Spleen (tissue), 13 donors: ENCODE measurements at places on chromosomes 2 and 18. TPM values are rescaled to one million over a fixed set of nuclear protein-coding genes. Genes with fewer than 3 reads are reported as not detected.
A peak's percentile ranks its signal among the peaks of the same experiment; 100 is the strongest.

The C2orf80 gene
- not detected for total RNA-seq

The CNGA3 gene
- total RNA-seq = not detected

GRCh38 chr18:5884375-5884774, 10.9 kb downstream of the TMEM200C start:
- no peak overlapping the region for H3K4me3 ChIP-seq
- no peaks in the 10 kb centered on the region for H3K36me3 ChIP-seq

DNA sequence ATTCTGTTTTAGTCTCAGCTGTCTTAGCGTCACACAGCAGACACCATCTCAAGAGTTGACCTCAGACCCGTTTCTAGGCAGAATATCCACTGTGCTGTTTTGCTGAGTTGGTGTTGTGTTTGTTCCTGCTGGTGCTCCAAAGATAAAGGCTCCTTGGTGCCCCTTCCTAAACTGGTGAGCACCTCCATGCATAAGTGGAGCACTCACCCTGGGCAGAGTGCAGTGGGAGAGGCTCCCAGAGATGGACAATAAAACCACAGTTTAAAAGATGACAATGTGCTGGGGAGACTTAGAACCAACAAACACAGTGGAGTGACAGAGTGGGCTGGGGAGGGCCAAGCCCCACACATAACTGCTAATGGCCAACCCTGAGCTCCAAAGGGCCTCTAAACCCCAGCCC, 271.1 kb downstream of the PHLPP1 start:
- DNase-seq = peak; percentile 38
- no peak overlapping the region for H3K27ac ChIP-seq
- H3K27me3 ChIP-seq = no peaks in the 10 kb centered on the region
- H3K36me3 ChIP-seq = no peaks in the 10 kb centered on the region
- H3K4me3 ChIP-seq = no peak overlapping the region

The GAREM2 gene
- 0.72 TPM for total RNA-seq

- H3K27me3 ChIP-seq = no peaks in the 10 kb centered on the region
- no peak overlapping the region for H3K27ac ChIP-seq
- H3K4me1 ChIP-seq = no peaks in the 10 kb centered on the region
- DNase-seq = no peak
- H3K4me3 ChIP-seq = no peak overlapping the region
- no peaks in the 10 kb centered on the region for H3K36me3 ChIP-seq
Measured at GRCh38 chr2:6470518-6470917, 395.2 kb downstream of the CMPK2 start.

The ARHGAP28 gene
- 43.6 TPM for total RNA-seq

The CFAP221 gene
- total RNA-seq = 0.65 TPM

- H3K4me1 ChIP-seq = no peaks in the 10 kb centered on the region
- no peaks in the 10 kb centered on the region for H3K27me3 ChIP-seq
- no peak overlapping the region for H3K4me3 ChIP-seq
- H3K27ac ChIP-seq = no peak overlapping the region
- no peak for DNase-seq
- no peaks in the 10 kb centered on the region for H3K36me3 ChIP-seq
Measured at GRCh38 chr2:67204349-67204748, 192.8 kb upstream of the ETAA1 start.

- H3K27me3 ChIP-seq = no peaks in the 10 kb centered on the region
- H3K4me1 ChIP-seq = no peaks in the 10 kb centered on the region
- no peaks in the 10 kb centered on the region for H3K36me3 ChIP-seq
- no peak overlapping the region for H3K27ac ChIP-seq
- no peak for DNase-seq
Measured at GRCh38 chr18:56952026-56952425, 194.9 kb upstream of the BOD1L2 start.

GRCh38 chr18:61690418-61691138, 202.2 kb downstream of the RNF152 start:
- DNase-seq = no peak
- H3K4me3 ChIP-seq = no peak overlapping the region
- no peaks in the 10 kb centered on the region for H3K36me3 ChIP-seq
- no peaks in the 10 kb centered on the region for H3K4me1 ChIP-seq

The TUBA4B gene
- not detected for total RNA-seq

The FRZB gene
- 30.5 TPM for total RNA-seq

The LYG2 gene
- total RNA-seq = not detected

The HDAC4 gene
- 58.0 TPM for total RNA-seq

- DNase-seq = no peak
- no peaks in the 10 kb centered on the region for H3K4me1 ChIP-seq
- H3K27ac ChIP-seq = no peak overlapping the region
- H3K4me3 ChIP-seq = no peak overlapping the region
Measured at GRCh38 chr2:196742685-196743084, 56.8 kb downstream of the GTF3C3 start.

The GKN1 gene
- total RNA-seq = not detected

- H3K27me3 ChIP-seq = no peaks in the 10 kb centered on the region
- DNase-seq = no peak
- H3K36me3 ChIP-seq = peaks cover 6% of the 10 kb centered on the region
- no peak overlapping the region for H3K27ac ChIP-seq
- H3K4me3 ChIP-seq = no peak overlapping the region
Measured at GRCh38 chr18:70046207-70046606, 98.5 kb upstream of the CD226 start.

GRCh38 chr2:236136538-236136937, 31.6 kb downstream of the GBX2 start:
- no peaks in the 10 kb centered on the region for H3K36me3 ChIP-seq
- H3K4me1 ChIP-seq = no peaks in the 10 kb centered on the region
- no peak overlapping the region for H3K4me3 ChIP-seq
- no peaks in the 10 kb centered on the region for H3K27me3 ChIP-seq
- no peak for DNase-seq

DNA sequence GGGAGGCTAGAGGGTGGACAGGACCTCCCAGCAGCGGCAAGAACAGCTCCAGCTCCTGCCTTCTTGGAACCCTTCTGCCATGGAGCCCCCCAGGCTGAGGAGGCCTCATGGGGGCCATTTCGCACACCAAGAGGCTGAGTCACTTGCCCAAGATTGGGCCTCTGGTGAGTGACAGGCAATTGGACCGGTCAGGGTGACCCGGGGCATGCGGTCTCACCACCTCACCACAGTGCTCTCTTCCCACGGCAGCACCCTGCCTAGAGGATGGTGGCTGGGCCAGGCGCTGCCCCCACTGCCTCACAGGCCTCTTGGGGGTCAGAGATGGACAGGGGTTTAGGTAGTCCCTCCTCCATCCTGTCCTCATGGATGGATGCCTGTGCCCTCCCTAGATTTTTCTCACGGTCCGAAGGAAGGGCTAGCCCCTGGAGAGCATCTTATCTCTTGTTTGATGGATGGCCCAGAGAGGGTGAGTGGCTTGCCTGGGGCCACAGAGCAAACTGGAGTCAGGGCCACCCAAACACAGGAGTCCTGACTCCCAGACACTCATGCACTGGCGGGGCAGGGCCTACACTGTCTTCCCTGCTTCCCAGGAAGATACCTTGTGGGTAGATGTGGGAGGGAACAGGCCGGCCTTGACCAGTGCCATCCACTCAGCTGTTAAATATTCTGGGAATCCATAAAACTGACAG, 119.2 kb downstream of the INHBB start:
- peaks cover 17% of the 10 kb centered on the region for H3K4me1 ChIP-seq
- no peaks in the 10 kb centered on the region for H3K36me3 ChIP-seq
- peak; percentile 47 for DNase-seq
- no peak overlapping the region for H3K4me3 ChIP-seq
- H3K27ac ChIP-seq = no peak overlapping the region
- H3K27me3 ChIP-seq = no peaks in the 10 kb centered on the region

DNA sequence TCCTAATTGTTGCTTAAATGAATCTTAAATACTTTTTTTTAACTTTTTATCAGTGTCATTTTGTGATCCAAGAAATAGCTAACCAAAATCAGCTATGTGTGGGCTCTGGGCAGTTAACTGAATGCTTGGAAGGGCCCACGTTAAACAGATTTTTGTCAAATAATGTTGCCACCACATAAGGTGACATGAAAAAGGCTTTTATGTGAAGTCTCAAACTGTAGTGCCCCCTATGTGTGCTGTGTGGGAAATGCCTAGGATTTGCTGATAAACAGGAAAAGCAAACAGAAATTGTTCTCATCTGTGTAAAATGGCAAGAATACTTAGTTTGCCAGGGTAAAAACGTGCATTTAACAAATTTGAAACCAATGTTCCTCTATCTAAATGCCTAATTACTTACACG, 242.2 kb downstream of the ZNF516 start:
- no peaks in the 10 kb centered on the region for H3K4me1 ChIP-seq
- H3K27me3 ChIP-seq = no peaks in the 10 kb centered on the region
- no peak for DNase-seq
- no peak overlapping the region for H3K4me3 ChIP-seq

DNA sequence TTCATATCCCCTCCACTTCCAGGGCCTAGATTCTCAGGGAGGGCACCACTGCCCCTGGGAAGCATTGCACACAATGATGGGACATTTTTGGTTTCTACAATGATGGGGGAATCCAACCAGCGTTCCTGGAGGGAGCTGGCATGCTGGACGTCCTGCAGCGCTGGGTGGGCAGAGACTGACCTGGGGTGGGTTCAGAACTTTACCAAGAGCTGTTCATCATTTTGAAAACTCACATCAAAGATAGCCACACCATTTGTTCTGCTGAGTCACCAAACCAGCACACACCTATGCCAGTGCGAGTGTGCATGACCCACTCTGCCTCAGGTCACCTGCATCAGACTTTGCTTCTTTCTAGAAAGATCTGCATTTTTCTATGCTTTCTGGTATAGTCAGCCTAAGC, 14.1 kb upstream of the ARMC9 start:
- peak overlapping the region; percentile 50 for H3K27ac ChIP-seq
- H3K4me3 ChIP-seq = no peak overlapping the region
- H3K27me3 ChIP-seq = no peaks in the 10 kb centered on the region
- no peak for DNase-seq

DNA sequence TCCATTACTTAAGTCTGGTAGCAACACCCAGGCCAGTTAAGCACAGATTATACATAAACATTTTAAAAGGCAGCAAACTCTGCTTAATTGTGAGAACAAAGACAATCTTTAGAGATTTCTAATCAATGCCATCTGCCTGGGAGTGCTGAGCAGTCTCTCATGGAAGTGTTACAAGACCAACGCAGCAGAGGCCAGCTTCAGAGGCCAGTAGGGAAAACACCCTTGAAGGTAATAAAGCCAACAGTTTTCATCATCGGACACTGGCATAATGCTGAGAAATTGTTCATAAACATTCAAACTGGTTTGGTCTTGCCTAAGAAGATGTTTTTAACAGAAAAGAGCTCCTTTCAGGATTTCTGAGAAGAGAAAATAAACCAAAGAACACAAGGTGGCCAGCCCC, 35.0 kb downstream of the EPB41L3 start:
- H3K27me3 ChIP-seq = no peaks in the 10 kb centered on the region
- no peak overlapping the region for H3K27ac ChIP-seq
- no peak overlapping the region for H3K4me3 ChIP-seq
- no peaks in the 10 kb centered on the region for H3K4me1 ChIP-seq

- H3K27ac ChIP-seq = peak overlapping the region; percentile 76
- H3K4me1 ChIP-seq = peaks cover 89% of the 10 kb centered on the region
- DNase-seq = no peak
Measured at GRCh38 chr2:10329880-10330699, 27.4 kb downstream of the HPCAL1 start.

DNA sequence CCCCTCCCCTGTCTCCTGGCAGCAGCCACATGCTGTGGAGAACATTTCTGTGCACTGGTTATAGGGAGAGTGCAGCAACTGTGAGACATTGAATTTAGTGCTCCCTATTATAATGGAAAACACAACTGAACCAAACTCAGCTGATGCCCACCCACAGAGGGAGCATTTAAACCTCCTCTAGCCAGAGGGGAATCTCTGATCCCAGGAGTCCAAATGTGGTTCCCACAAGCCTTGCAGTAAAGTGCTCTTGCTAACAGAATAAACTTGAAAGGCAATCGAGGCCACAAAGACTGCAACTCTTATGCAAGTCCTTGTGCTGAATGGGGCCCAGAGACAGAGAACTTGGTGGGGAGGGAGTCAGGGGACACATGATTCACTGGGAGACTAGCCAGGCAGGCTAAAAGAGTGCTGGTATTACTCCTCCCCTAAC, 638.8 kb upstream of the VRK2 start:
- H3K4me1 ChIP-seq = no peaks in the 10 kb centered on the region
- H3K27me3 ChIP-seq = no peaks in the 10 kb centered on the region
- DNase-seq = no peak
- H3K4me3 ChIP-seq = no peak overlapping the region

The FBXO36 gene
- total RNA-seq = 1.5 TPM

DNA sequence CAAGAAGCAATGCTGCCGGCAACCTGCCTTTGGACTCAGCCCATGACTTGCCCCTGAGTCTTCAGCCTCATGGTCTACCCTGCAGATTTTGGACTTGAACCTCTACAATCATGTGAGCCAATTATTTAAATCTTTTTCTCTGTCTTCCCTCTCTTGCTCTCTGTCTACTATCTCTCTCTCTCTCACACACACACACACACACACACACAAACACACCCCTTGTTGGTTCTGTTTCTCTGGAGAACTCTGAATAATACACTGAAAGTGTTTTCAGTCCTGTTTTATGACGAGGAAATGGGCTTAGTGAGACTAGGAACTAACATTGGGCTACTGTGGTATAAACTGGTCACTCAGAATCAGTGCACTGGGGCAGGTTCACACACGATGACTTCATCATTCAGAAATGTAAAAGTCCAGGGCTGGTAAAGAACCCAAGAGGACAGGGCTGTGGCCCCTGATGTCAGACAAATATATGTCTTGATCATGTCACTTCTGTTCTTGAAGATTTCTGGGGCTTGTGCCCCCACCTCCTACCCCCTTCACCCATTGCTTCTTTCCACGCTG, 266.1 kb upstream of the SIX2 start:
- DNase-seq = no peak
- H3K27me3 ChIP-seq = no peaks in the 10 kb centered on the region
- H3K27ac ChIP-seq = no peak overlapping the region
- no peaks in the 10 kb centered on the region for H3K4me1 ChIP-seq
- no peak overlapping the region for H3K4me3 ChIP-seq

The VIL1 gene
- not detected for total RNA-seq

The SCYGR4 gene
- total RNA-seq = not detected

GRCh38 chr18:73614812-73615211, 532.8 kb downstream of the FBXO15 start:
- H3K27ac ChIP-seq = no peak overlapping the region
- DNase-seq = no peak
- H3K4me1 ChIP-seq = no peaks in the 10 kb centered on the region
- H3K4me3 ChIP-seq = no peak overlapping the region
- no peaks in the 10 kb centered on the region for H3K36me3 ChIP-seq

GRCh38 chr2:232533944-232534710, 5.4 kb upstream of the CHRNG start:
- no peaks in the 10 kb centered on the region for H3K36me3 ChIP-seq
- DNase-seq = peak; percentile 69
- H3K27me3 ChIP-seq = no peaks in the 10 kb centered on the region
- H3K4me1 ChIP-seq = no peaks in the 10 kb centered on the region
- no peak overlapping the region for H3K4me3 ChIP-seq

- H3K4me1 ChIP-seq = no peaks in the 10 kb centered on the region
- H3K27me3 ChIP-seq = no peaks in the 10 kb centered on the region
- no peak overlapping the region for H3K27ac ChIP-seq
- DNase-seq = no peak
- H3K36me3 ChIP-seq = no peaks in the 10 kb centered on the region
Measured at GRCh38 chr18:6055711-6056110, 160.4 kb upstream of the TMEM200C start.

- H3K27me3 ChIP-seq = no peaks in the 10 kb centered on the region
- peaks cover 23% of the 10 kb centered on the region for H3K4me1 ChIP-seq
- peak overlapping the region; percentile 27 for H3K27ac ChIP-seq
- no peak for DNase-seq
- no peak overlapping the region for H3K4me3 ChIP-seq
Measured at GRCh38 chr2:39494784-39495251, 57.7 kb upstream of the MAP4K3 start.

The DPYSL5 gene
- not detected for total RNA-seq

GRCh38 chr2:32836933-32837332, 109.8 kb upstream of the LTBP1 start:
- H3K36me3 ChIP-seq = no peaks in the 10 kb centered on the region
- peaks cover 3% of the 10 kb centered on the region for H3K4me1 ChIP-seq

The KLHL41 gene
- 0.69 TPM for total RNA-seq

The AGXT gene
- 4.3 TPM for total RNA-seq
